Activated CD4-positive, alpha-beta T cell treated with anti-CD3 and anti-CD28 coated beads, Interleukin-2, amount 50 U/mL, for 4 hours (primary cell): ENCODE measurements at places on chromosomes 1 and 21.

DNA sequence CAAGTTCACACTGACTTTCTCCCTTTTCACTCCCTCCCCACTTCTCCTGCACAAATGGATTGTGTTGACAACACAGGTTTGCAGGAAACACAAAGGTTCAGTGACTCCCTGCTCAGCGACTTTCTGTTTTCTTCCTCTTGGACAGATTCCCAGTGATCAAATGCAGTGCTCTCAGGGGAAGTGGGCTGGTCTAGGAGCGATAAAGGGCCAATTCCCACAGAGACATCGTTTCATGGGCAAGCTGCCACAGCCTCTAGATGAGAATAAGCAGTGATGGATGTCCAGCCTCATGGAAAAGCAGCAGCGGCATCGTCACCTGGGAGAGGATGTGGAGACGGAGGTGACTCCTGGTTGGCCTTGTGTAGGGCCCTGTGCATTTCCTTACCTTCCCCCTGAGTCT, 30.6 kb downstream of the FYB2 start:
- DNase-seq, result no peak

DNA sequence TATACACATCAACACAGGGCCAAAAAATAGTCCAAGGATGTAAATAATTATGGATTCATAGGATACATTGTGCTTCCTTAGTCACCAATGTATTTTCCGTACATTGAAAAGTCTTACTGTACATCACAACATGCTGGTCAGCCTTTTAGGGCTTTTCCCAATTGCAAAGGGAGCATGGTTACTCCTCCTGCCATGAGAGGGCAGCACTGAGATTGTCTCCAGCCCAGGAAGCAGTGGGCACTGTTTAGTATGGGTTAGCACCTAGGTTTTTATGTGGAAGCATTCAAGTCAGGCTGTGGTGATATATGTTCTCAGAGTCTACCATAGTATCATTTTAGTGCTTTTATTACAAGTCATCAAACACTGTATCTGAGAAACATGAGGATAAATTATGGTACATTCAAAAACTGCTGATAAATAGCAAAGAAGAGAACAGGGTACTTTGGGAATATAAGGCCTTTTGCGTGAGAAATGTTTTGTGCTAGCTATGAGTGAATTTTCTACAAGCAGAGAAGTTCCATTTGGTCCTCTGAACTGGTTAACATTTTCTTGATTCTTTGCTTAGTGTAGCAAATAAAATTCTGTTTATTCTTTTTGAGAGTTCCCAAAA, 34.0 kb downstream of the ST6GALNAC5 start:
- no peak for DNase-seq

- DNase-seq, result no peak
Measured at GRCh38 chr1:172863031-172863430, 187.7 kb downstream of the TNFSF18 start.

- DNase-seq, result no peak
Measured at GRCh38 chr1:29210278-29211085, 20.3 kb downstream of the MECR start.

DNA sequence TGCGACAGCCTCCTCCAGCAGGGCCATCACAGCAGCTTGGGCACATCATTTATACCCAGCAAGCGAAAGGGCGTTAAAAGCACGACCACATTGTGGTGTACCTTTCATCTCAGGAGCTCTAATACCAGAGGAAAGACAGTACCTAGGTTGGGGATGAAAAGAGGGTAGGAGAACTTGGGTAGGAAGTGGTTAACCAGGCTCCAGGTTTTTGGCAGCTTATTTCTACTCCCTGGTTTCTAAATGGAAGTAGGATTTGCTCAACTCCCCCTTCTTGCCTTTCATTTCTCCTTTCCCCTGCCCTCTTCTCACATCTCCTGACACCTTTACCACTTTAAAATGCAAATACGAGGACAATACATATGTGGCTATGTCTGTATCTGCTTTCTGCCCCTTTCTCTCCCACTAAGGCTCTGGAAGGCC, 30.2 kb downstream of the FAM177B start:
- DNase-seq, result no peak

- DNase-seq, result no peak
Measured at GRCh38 chr1:173478094-173478674, 1.0 kb downstream of the PRDX6 start.

DNA sequence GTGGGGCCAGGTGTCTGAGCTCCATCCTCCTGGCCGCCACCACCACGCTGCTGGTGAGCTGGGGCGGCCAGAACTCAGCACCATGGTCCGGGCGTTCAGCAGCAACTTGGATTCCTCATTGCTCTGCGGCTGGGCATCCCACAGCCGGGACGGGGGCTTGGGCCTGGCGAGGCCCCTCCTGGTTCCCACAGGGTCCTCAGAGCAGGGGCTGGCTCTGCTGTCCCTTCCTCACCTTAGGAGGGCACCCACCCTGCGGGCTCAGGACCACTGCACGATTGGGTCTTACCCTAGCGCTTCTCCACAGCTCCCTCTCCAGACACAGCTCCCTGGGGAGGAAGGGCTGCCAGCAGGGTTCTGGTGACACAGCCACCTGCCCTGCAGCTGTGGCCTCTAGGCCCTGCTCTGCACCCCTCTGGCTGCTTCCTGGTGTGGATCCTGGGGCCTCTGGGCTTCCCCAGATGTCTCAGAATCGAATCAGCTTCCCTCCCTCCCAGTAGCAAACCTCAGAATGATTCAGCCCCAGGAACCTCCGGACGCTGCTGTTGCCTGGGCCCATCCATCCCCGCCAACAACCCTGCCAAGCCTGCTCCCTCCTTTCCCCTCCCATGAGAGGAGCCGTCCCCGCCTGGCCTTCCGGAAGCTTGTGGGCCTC, 25.0 kb downstream of the CRYAA start:
- DNase-seq, result no peak

DNA sequence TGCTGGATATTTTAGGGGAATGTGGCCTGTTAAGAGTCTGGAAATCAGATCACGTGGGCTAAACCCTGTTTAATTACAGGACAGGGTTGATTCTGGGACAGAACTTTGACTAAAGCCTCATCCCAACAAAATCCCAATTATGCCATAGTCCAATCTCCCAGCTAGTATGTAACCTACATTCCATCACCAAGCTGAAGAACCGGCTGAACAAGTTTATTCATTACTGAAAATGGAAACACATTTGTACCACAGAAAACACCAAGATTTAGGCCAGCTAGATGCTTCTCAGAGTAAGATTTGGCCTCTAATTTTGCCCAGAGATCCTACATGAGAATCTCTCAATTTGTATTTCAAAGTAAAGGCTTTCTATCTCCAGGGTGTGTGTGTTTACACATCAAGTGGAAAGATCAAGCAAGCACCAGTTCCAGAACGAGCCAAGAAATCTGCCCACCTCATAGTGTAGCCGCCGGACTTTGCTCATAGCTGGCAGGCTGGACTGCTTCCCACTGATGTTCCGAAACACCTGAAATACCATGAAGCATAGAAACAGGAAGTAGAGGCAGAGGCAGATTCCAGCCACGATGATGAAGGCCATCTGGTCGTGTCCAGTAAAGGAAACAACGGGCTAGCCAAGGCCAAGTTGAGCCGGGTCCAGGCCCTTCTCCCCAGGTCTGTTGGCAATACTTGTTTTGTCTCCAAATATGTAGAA, 86.8 kb downstream of the WLS start:
- DNase-seq, result no peak

- no peak for DNase-seq
Measured at GRCh38 chr1:46556822-46557221, 5.4 kb upstream of the KNCN start.

- DNase-seq, result peak; percentile 5
Measured at GRCh38 chr1:86704972-86705664, 742 bp downstream of the SH3GLB1 start.

- DNase-seq, result no peak
Measured at GRCh38 chr1:36440044-36440443, 10.2 kb downstream of the OSCP1 start.

GRCh38 chr1:151534662-151535278, 5.3 kb upstream of the TUFT1 start:
- peak; percentile 71 for DNase-seq

- no peak for DNase-seq
Measured at GRCh38 chr1:205436776-205437410, 15.0 kb upstream of the LEMD1 start.

DNA sequence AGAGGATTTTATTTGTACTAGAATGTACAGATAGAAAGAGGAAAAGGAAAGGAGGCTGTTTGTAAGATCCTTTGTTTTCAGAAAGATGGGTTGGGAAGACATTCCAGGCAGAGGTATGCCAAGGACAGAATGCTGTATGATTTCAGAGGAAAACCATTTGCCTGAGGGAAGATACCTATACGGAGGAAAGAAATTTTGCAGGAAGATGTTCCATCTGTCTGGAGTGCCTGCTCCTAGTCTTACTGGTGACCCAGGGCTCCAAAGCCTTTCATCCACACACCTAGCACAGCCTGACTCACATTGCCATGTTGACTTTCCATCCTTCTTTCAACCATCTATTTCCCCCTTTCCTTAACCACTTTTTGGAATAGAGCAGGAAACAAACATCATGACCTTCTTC, 18.2 kb downstream of the SAMD13 start:
- no peak for DNase-seq

GRCh38 chr1:27604579-27605299, 795 bp upstream of the AHDC1 start:
- no peak for DNase-seq

DNA sequence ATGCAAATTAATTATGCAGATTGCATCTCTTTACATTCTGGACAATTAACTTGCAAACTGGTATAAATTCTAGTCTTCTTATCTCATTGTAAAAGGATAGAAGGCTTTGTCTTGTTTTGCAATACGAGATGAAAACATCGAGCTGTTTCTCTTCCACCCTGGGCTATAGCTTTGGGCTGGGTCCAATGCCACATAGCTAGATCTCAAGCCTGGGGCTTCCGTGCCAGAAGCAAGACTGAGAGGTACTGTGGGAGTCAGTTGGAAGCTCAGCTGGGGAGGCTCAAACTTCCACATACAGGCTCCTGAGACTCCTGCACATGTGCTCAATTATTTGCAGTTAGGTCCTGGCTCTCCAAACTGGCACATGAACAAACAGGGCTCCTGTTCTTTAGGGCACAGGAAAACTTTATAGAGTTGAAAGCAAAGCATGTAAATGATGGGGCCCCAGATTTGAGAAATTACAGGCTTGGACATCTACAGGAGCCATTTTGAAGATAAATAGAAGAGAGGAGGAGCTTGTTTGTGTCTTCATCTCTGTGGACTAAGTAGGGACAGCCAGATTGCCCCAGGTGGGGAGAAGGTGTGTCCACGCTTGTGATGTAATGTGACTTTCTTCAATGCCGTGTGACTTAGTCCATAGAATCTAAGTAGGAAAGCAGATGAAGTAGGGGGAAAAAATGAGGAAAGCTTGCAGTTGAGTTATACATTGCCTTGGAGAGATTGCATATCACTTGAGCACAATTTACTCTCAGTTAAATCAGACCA, 65.9 kb upstream of the SIPA1L2 start:
- no peak for DNase-seq

DNA sequence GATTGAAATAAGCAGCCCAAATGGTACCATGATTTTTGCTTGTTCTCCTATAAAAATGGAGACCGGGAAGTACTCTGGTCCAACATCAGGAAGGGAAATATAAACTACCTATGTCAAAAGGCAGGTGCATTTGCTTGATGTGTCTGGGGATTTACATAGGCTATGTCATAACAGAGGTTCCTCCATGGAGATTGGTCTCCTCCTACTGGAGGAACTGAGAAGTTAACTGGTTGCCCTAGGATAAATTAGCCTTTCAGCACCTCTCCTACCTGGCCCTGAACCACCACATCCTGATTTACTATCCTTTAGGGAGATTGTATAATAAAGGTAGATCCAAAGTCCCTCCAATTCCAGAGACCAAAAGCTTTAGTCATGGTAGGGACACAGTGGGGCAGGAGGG, 1109.3 kb upstream of the B3GALT2 start:
- no peak for DNase-seq

DNA sequence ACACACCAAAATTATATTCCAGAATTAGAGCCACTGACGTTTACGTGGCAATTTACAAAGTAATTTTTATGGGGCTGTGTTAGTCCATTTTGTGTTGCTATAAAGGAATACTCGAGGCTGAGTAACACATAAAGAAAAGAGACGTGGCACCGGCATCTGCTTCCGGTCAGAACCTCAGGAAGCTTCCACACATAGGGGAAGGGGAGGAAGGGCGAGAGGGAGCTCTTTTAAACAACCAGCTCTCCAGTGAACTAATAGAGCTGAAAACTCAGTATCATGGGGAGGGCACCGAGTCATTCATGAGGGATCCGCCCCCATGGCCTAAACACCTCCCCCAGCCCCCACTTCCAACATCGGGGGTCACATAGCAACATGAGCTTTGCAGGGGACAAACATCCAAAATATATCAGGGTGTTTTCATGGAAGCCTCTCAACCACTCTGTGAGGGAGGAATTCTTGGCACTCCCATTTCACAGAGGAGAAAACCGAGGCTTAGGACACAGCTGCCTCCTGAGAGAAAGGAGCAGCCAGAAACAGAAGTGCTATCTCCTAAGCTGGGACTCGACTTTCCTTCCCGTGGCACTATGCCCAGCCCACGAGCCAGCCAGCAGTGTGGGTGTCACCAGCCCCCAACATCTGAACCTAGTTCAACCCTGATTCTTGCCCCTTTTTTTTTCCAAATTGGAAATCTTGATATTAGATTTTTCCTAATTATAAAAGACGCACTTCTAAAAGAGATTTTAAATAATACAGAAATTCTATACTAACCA, 29.2 kb downstream of the MIS18A start:
- no peak for DNase-seq

GRCh38 chr21:45513741-45514310, 28.4 kb downstream of the SLC19A1 start:
- DNase-seq, result no peak

GRCh38 chr1:5982868-5983267, 9.4 kb downstream of the NPHP4 start:
- DNase-seq, result no peak

DNA sequence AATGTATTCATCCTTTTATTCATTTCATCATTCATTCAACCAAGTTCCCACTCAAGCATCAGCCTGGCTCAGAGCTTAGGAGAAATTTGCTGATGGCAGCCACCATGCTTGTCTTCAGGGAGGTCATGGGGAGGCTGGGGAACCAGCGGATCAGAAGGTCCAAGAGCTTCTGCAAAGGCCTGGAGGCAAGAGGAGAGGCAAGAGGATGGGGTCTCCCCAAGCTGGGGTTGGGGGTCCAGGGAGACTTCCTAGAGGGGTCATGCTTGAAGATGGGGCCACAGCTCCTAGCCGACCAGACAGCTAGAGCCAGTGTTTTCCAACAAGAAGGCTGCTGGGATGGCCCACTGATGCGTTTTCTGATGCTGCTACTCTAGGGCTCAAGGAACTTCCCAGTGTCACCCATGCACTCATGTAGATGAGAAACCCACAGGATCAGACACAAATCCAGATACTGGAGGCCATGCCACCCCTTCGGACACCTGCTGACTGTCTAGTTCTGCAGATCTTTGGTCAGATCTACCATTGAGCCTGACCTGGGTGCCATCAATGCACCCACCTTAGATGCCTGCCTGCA, 315.2 kb downstream of the AJAP1 start:
- no peak for DNase-seq

DNA sequence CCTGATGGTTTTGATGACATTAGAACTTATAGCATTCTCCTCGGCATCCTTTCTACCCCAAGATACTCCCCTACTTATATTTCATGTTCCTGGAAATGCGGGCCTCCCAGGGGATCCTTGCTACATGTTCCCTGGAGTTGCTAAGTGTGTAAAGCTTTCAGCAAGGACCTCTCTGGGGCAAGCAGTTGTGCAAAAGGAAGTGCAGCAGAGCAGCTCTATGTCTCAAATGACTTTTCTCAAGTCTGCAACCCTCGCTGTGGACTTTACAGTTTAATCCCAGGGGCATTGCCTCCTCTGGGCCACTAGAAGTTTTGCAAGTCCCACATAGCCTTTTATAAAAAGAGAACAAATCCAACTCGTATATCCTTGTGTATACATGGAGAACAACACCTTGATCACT, 20.8 kb upstream of the MNDA start:
- DNase-seq, result no peak

- DNase-seq, result no peak
Measured at GRCh38 chr21:44935533-44935927, 4.3 kb upstream of the SLX9 start.
